ENCODE measurements at places on chromosomes 12 and 14.

DNA sequence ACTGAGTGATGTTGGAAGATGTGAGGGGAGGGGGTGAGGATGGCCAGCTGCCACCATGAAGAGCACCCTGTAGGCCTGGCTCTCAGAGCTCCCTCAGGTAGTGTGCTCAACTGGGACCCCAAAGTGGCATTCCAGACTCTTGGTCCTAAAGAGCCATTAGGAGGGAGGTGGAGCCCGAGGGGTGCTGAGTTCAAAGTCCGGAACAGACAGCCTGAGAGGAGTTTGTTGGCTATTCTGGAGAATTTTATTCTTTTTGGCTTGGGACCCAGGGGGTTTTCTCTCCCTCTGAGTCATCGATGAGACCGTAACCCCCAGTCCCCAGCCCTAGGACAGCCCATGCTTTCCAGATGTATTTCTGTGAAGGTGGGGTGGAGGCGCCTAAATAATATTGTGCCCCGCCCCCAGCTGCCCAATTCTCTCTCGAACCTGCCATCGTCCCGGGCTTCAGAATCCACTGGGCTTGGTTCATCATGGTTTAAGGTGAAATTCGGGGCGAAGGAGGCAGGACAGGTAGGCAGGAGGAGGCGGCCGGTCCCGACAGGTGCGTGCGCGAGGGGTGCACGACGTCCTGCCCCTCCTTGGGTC lies 690 bp upstream of the RBP5 start:
- DNase-seq: no peak

DNA sequence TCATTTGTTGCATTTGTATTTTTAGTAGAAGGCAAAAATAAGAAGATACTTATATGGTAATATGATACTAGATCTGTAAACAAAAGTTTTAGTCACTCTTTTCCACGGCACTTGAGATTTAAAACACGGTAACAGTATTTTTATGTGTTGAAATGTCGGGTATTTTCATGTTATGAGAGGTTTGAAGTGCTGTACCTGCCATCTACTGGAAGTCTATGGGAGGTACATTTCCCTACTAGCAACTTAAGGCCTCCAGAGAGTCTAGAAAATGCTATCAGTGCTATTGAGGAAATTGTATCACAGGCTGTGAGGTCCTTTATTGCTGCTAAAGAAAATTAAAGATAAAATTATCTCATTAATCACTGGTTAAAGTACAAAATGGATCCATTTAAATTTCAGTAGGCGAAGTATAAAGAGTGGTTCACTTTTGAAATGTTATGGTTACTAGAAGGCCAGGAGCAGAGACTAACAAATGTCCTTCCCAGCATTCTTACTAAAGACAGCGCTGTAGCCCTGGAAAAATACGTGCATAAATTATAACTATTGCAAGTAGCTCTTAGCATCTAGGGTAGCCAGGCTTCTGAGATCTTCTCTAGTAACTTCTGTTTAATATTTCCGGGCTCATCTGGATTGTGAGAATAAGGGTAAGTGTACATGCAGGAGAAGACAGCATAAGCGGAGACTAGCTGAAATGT lies 77.6 kb upstream of the PRKD1 start:
- DNase-seq: peak; percentile 18

- DNase-seq: no peak
These were observed 213.7 kb upstream of the NPAS3 start for GRCh38 chr14:32724867-32725471.

GRCh38 chr12:66667906-66668305 lies 11.0 kb downstream of the GRIP1 start:
- DNase-seq: no peak

DNA sequence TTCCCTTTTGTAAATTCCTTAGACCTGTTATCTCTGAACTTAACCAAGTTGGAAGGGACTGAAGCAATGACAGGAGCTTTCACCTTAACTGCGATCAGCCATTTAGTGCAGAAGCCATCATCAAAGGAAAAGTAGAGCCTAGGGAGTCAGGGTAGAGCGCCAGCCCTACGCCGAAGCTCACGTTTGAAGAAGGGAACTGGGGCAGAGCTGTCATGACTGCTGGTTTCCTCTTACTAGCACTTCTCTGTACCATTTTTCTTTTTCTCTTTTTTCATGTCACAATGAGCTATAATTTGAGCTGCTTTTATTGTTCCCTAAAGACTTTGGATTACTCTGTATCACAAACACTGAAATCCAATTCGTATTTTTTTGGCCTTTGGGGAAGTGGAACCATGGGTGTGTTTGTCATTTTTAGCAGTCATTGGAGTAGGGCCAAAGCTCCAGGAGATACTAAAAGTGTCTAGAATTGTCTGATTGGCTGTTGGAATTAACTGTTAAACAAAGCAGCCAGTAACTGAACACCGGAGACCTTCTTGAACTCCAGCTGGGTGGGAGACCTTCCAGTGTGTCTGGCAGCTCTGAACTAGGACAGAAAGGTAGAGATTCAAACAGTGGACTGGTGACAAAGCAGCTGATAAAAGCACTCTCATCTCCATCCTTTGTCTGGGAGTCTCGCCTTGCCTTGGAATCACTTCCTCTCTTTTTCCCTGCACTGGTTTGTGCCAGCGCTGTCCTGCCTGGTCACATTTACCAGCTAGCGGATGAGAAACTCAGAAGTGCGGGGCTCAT lies 9.1 kb downstream of the MTRFR start:
- DNase-seq: no peak

- DNase-seq: no peak
These were observed 5.7 kb downstream of the TTC6 start for GRCh38 chr14:37600880-37601741.

GRCh38 chr12:112537710-112538396 lies 119.1 kb downstream of the PTPN11 start:
- DNase-seq: peak; percentile 62

GRCh38 chr12:110741341-110742095 lies 1.2 kb downstream of the PPP1CC start:
- no peak for DNase-seq

DNA sequence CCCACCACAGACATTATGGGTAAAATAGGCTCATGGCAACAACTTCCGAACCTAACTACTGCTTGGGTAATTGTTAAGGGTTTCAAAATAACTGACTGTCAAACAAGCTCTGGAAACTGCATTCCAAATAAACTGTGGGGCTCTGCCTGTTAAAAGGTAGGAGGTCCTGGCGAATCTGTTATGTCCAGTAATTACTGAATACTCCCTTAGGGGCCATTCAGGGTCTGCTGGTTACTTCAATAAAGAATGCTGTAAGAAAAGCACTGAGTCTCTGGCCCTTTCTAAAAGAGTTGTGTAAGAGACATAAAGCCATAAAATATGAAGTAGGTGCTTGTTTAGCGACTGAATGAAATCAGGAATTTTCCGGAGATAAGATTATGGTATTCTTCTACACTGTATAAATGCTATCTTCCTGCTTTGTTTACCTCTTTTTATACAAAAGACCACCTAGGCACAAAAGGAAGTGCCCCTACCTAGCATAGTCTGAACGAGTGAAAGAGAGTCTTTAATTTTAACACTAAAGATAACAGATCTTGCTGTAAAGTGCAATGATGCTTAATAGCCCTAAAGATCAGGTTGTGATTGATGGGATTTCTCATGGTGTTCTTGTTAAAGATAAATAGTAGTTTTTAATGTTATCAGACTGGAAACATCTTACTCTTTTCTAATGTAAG lies 127.8 kb downstream of the FBXL14 start:
- DNase-seq: no peak

DNA sequence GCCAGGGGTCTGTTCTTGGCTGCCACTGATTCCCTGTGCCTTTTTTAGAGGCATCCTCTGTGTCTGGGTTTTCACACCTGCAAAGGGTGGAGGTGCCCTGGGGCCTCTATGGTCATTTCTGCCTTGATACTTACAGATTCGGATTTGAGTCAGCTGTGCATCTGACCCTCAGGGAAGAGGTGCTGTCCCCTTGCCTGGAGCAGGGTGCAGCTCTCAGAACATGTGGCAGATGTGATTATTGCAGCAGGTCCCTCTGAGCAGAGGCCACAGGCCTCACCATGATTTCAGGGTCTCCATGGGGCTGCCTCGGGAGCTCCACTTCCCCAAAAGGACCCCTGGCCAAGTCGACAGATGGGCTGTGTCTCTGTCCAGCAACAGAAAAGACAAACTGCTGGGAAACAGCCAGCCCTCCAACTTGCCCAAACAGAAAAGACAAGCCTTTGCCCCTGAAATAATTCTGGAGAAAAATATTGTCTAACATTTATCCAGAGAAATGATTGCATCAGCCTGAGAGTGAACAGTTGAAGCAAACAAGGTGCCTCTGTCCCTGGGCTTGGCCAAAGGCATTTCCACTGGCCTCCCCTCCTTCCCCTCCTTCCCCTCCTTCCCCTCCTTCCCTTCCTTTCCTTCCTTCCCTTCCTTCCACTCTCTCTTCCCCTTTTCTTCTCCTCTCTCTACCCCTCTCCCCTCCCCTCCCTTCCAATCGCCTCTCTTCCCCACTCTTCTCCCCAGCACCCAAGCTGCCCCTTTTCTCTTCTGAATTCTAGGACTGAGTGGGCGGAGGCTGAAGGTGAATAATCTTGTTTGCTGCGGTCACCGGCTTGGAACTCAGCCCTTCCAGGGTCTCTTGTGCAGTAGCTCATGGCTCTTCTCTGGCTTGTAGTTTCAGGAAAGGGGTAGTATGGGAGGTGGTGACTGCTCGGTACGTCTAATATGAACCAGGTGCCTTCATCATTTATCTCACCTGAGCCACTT lies 676 bp downstream of the SERPINA3 start:
- DNase-seq: no peak

DNA sequence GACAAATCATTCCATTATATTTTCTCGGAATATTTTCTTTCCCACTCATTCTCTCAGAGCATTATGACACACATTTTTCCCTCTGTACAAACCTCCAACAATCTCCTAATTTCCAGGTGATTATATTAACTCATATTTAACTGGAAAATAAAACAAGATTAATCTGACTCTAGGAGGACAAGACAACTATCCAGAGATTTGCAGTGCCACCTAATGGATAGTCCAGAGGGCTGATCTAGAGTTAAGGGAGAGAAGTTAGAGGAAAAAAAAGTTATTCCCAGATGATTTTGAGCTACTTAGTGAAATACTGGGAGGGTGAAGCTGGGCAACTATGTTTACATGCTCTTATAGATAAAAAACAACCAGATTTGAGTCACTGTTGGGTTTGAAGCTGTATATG lies 161.7 kb downstream of the ALX1 start:
- DNase-seq: no peak

- no peak for DNase-seq
These were observed 183.2 kb downstream of the TMEM117 start for GRCh38 chr12:44019118-44019517.

DNA sequence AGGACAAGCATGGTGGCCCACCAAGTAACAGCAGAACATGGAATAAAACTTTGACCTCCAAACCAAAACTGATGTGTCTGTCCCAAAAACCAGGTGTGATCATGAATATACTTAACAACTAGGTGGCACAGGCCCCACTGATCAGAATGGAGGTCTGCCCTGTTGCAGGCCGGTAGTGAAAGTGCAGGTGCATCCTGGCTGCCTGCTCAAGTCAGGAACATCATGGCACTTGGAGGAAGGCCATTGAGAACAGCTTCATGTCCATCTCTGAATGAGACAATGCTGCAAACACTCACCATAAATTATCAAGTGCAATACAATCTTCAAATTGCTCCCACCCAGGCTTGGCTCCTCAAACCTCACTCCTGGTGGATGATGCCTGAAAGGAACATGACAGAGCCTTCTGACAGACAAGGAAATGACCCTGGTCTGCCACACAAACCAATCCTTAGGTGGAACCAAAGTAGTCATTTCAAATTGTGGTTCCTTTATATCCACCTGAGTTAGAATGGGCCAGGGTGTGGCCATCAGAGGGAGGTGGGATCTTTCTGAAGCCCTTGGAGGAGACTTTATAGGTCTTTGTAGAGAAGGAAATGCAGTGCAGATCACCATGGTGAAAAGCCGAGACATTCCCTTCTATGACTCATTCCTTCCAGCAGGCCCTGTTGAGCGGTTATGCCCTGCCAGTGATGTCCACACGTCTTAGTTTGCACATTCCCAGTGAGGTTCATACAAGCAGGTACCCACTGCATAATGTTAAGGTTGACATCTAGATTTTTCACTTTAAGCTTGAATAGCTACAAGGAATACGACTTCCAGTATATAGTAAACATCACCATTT lies 36.0 kb downstream of the EGLN3 start:
- DNase-seq: no peak

- DNase-seq: no peak
These were observed 20.8 kb upstream of the CDK17 start for GRCh38 chr12:96421014-96421413.
